ENCODE measurements at places on chromosomes 4 and X.

GRCh38 chr4:150462743-150463142 lies 119.2 kb upstream of the MAB21L2 start:
- no peak overlapping the region for H3K4me3 ChIP-seq
- H3K36me3 ChIP-seq: no peaks in the 10 kb centered on the region

- peaks cover 51% of the 10 kb centered on the region for H3K27me3 ChIP-seq
- H3K27ac ChIP-seq: no peak overlapping the region
- H3K4me3 ChIP-seq: no peak overlapping the region
- H3K4me1 ChIP-seq: no peaks in the 10 kb centered on the region
These were observed 9.4 kb upstream of the NKX1-1 start for GRCh38 chr4:1415681-1415981.

DNA sequence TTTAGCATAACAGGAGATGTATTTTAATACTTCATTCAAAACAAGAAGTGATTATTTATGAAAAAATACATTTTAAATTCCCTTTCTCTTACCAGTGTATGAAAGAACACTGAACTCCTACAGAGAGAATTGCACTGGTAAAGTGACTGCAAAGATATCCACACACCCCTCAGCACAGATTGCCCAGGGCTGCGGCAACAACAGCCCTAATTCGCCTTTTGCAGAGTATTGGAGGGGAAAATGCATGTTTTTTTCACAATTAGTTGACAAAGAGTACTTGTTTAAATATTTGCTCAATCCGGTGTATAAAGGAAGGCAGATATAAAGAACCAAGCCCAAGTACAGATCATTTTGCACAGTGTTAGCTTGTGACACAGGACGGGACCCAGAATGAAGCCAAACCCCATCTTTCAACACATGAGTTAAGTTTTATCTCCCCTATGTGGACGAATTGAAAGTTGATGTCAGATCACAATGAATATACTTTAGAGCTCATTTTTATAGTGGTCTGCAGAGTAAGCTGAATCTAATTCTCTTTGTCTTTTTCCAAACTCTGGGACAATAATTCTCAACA lies 551.4 kb upstream of the IGFBP7 start:
- H3K36me3 ChIP-seq: no peaks in the 10 kb centered on the region
- H3K27ac ChIP-seq: no peak overlapping the region
- no peaks in the 10 kb centered on the region for H3K4me1 ChIP-seq
- no peak for DNase-seq

- H3K27ac ChIP-seq: no peak overlapping the region
- DNase-seq: no peak
- H3K27me3 ChIP-seq: no peaks in the 10 kb centered on the region
These were observed 42.2 kb downstream of the CRLF2 start for GRCh38 chrX:1170243-1170642.

- no peaks in the 10 kb centered on the region for H3K36me3 ChIP-seq
- no peak overlapping the region for H3K4me3 ChIP-seq
- H3K4me1 ChIP-seq: no peaks in the 10 kb centered on the region
- H3K27me3 ChIP-seq: no peaks in the 10 kb centered on the region
These were observed 44.8 kb downstream of the UGT2A3 start for GRCh38 chr4:68906780-68907137.

- no peaks in the 10 kb centered on the region for H3K27me3 ChIP-seq
- DNase-seq: no peak
- H3K4me1 ChIP-seq: no peaks in the 10 kb centered on the region
- H3K27ac ChIP-seq: no peak overlapping the region
- H3K36me3 ChIP-seq: no peaks in the 10 kb centered on the region
These were observed 64.0 kb upstream of the VCX2 start for GRCh38 chrX:8235026-8235425.
